ENCODE measurements at places on chromosomes 2 and 18. TPM values are rescaled to one million over a fixed set of nuclear protein-coding genes. Genes with fewer than 3 reads are reported as not detected.

The CHRNA1 gene
- polyA plus RNA-seq, result 2.1 TPM

The SIX2 gene
- not detected for polyA plus RNA-seq

The IL1B gene
- polyA plus RNA-seq, result 6.0 TPM

The ATP6V1B1 gene
- not detected for polyA plus RNA-seq

DNA sequence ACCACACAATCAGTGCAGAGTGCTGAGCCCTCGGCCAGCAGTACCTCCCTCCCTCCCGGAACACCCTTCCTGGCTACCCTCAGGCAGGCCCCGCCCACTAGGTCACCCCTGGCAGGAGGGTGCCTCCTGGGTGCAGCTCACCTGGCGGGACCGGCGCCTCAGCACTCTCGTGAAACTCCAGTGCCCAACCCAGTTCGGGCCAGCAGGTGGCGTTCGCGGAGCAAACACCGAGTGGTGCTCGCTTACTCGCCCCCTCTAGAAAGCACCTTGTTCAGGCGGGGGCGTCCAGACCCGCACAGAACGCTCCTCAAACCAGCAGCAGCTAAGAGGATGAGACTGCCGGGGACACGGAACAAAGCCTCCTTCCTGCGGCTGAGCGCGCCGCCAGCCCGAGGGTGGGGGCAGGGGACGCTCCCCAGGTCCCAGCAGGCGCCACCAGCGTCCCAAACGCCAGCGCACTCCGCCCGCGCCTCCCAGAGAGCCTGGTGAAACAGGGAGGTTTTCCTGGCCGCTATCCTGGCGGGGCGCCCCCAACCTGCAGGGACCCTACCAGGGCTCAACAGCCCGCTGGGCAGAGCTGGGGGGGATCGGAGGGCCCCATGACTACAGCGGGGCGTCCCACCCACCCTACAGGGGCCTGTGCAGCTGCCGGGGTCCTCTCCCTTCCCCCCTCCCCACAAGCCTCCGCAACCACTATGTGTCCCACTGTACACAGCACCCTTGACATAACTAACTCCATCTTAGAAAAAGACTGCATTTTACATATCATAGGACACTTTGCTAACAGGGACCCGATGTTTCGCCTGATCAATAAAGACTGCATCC, 44.7 kb downstream of the MRPS5 start:
- H3K4me1 ChIP-seq, result peaks cover 10% of the 10 kb centered on the region
- H3K36me3 ChIP-seq, result no peaks in the 10 kb centered on the region
- no peak overlapping the region for H3K27ac ChIP-seq
- H3K27me3 ChIP-seq, result no peaks in the 10 kb centered on the region

GRCh38 chr18:48728204-48728833, 189.5 kb downstream of the CTIF start:
- H3K4me3 ChIP-seq, result no peak overlapping the region
- H3K36me3 ChIP-seq, result no peaks in the 10 kb centered on the region
- peak overlapping the region; percentile 83 for H3K27ac ChIP-seq
- H3K27me3 ChIP-seq, result no peaks in the 10 kb centered on the region

- H3K4me1 ChIP-seq, result no peaks in the 10 kb centered on the region
- H3K4me3 ChIP-seq, result no peak overlapping the region
Measured at GRCh38 chr2:131519466-131519865, 8.2 kb upstream of the CCDC74A start.

DNA sequence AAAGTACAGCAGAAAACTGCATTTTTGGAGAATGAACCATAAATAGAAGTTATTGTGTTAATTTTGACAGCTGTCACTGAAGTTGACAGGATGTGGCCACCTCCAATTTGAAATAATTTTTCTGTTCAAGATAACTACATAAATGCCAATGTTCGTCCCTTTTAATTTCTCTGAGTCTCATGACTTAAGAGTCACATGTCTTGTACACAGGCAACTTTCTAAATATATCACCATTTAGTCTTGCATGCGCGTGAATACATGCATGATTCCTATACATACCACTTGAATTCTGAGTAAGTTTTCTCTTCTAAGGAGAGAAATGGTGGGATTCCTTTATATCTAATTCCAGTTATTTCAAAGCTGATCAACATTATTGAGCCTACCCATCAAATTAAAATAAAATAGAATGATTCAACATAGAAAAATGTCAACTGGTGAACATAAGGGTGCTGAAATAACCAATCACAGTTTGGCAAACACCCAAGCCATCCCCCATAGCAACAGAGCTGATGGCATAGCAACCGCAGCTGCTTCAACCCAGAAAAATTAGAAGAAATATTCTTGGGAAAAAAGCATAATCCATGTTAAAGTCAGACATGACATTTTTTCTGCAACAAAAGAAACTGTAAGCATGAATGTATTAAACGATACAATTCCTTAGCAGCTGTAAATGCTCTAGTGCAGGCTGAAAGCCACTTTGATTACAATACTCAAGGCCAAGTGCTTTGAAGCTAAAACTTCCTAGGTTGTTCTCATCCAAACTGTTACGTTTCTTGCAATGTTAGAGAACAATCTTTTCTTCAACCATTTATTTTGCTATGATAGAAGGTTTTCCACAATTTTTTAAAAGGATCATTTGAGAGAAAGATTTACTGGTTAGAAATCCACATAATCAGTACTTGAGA, 282.7 kb downstream of the DLGAP1 start:
- DNase-seq, result no peak
- H3K27me3 ChIP-seq, result no peaks in the 10 kb centered on the region
- H3K4me1 ChIP-seq, result no peaks in the 10 kb centered on the region

DNA sequence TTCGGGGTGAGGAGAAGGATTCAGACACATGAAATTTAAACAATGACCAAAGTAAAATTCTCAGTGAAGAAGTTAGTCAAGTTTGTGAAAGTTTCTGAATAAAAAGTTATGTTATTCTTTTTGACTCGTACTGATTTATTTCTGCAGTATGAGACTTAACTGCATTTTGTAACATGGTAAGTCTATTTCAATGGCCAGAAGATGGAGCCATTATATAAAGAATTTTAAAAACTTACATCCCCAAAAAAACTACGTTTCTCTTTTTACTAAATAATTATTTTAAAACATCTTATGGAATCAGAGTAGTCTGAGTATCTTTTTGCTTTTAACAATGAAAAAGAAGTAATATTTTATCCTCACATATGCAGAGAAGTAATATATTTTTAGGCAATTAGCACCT, 51.4 kb upstream of the SCN1A start:
- DNase-seq, result no peak
- H3K4me1 ChIP-seq, result no peaks in the 10 kb centered on the region
- no peak overlapping the region for H3K27ac ChIP-seq
- no peaks in the 10 kb centered on the region for H3K36me3 ChIP-seq

DNA sequence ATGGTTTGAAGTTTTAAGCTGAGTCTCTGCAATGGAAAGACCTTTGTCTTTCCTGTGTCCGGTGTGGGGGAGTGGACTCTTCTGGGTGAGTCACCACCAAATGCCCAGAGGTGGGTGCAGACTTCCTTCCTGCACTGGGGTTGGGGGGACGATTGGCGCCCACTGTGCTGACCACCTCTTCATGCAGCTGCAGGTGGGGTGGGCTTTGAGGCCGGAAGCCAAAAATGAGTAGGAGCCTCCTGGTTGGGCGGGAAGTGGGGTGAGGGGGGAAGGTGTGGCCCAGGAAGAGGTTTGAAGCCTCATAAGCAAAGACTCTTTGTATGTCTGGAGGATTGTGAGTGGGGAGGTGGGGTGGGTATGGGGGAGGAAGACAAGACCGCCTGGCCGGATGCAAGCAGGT, 27.6 kb downstream of the PAX8 start:
- H3K36me3 ChIP-seq, result no peaks in the 10 kb centered on the region
- no peak for DNase-seq
- no peak overlapping the region for H3K4me3 ChIP-seq
- H3K27me3 ChIP-seq, result no peaks in the 10 kb centered on the region
- no peak overlapping the region for H3K27ac ChIP-seq

GRCh38 chr2:209458008-209458979, 34.4 kb downstream of the MAP2 start:
- H3K27ac ChIP-seq, result no peak overlapping the region
- H3K4me3 ChIP-seq, result no peak overlapping the region
- H3K36me3 ChIP-seq, result no peaks in the 10 kb centered on the region
- no peaks in the 10 kb centered on the region for H3K27me3 ChIP-seq

Measured in sigmoid colon (tissue), 7 donors.